ENCODE measurements at places on chromosomes 13 and 19.
A peak's percentile ranks its signal among the peaks of the same experiment; 100 is the strongest.

GRCh38 chr13:40536443-40537113 is 129.9 kb downstream of the FOXO1 start:
- DNase-seq: peak; percentile 48

- no peak for DNase-seq
Measured at GRCh38 chr19:57558525-57558924, 1.1 kb downstream of the ZNF550 start.

- no peak for DNase-seq
Measured at GRCh38 chr19:11264452-11265176, 2.3 kb upstream of the DOCK6 start.

DNA sequence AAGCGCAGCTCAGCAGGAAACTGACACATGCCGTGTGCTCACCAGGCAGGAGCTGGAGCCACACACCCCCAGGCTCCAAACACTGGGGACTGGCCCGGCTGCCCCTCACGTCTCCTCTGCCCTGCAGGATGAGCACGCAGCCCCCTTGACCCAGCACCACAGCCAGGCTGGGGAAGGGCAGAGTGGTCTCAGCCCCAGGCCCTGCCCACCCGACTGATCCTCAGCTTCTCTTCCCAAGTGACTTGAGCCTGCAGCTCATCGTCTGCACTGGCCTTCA is 20.3 kb downstream of the GRTP1 start:
- no peak for DNase-seq

DNA sequence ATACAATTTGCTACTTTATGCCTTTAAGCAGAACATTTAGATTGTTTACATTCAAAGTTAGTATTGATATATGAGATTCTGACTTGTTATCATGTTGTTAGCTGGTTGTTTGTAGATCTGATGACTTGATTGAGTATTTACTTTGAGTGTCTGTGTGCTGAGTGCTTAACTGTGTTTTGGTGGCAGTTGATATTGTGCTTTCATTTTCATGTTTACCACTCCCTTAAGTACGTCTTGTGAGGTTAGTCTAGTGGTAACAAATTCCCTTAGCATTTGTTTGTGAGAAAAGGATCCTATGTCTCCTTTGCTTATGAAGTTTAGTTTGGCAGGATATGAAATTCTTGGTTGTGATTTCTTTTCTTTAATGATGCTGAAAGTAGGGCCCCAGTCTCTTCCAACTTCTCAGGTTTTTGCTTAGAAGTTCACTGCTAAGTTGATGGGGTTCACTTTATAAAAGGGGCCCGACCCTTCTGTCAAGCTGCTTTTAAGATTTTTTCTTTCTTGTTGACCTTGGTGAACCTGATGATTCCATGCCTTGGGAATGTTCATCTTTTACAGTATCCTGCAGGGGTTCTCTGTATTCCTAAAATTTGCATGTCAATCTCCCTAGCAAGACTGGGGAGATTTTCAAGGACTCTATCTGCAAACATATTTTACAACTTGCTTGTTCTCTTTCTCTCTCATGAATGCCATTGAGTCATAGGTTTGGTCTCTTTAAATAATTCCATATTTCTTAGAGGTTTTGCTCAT is 1095.4 kb upstream of the PCDH20 start:
- no peak for DNase-seq
